ELR (cell line): ENCODE measurements at places on chromosomes 11 and 22.

DNA sequence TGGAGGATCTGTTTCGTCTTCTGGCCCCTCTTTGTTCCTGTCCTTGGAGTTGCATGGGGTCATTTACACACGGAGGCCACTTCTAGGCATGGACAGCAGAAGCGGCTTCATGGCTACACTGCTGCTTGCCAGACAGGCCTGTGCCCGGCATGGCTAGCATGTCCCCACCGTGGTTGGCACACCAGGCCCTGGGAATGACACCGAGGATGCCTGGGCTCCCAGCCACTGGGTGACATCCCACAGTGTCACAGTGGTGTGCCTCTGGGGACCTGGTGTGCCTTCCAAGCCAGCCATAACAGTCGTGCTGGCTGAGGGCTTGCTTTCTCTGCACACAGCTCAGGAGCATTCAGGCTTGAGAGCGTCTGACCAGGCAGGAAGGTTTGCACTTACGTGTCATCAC is 910.1 kb downstream of the TBC1D22A start:
- DNase-seq = no peak

DNA sequence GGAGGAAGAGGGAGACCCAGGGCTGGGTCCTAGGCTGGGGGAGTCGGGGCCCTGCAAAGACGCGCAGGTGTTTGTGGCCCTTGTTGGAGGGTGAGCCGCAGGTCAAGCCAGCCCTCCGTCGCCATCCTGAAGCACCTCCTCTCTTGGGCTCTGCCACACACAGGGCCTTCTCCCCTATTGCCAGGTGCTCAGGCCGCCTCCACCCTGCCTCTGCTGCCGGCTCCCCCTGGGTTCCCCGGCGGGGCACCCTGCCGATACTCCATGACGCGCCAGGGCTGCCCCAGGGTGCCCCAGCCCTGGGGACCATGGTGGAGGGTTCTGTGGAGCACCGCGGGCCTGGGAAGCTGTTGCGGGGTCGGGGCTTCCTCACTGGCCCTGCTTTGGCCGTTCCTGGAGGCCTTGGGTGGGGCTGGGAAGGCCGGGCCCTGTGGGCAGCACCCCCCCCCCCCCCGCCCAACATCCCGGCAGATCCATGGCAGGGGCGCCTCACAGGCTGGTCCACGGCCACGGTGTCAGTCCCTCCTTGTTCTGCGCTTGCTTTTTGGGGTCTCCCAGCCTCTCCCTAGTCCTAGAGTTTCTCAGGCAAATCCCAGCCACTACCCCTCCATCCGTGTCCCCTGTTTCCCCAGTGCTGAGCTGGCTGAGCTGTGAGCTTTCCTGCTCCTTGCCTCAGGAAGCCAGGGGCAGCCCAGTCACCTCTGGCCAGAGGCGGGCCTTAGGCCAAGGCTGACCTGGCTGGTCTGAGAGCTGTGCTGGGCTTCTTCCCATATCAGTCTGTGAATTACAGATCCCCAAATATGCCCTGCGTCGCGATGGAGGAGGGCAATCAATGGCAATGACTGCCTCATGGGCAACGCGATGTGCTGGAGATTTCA is 2.3 kb upstream of the ADORA2A start:
- DNase-seq = no peak

GRCh38 chr11:107041088-107041444 is 22.8 kb upstream of the GUCY1A2 start:
- peak; percentile 88 for DNase-seq

GRCh38 chr11:84564180-84564866 is 1062.8 kb downstream of the DLG2 start:
- peak; percentile 55 for DNase-seq

GRCh38 chr11:134372961-134373360 is 39.1 kb downstream of the B3GAT1 start:
- no peak for DNase-seq

- DNase-seq = no peak
Observed at GRCh38 chr11:114196997-114197703, 99.0 kb upstream of the NNMT start.

DNA sequence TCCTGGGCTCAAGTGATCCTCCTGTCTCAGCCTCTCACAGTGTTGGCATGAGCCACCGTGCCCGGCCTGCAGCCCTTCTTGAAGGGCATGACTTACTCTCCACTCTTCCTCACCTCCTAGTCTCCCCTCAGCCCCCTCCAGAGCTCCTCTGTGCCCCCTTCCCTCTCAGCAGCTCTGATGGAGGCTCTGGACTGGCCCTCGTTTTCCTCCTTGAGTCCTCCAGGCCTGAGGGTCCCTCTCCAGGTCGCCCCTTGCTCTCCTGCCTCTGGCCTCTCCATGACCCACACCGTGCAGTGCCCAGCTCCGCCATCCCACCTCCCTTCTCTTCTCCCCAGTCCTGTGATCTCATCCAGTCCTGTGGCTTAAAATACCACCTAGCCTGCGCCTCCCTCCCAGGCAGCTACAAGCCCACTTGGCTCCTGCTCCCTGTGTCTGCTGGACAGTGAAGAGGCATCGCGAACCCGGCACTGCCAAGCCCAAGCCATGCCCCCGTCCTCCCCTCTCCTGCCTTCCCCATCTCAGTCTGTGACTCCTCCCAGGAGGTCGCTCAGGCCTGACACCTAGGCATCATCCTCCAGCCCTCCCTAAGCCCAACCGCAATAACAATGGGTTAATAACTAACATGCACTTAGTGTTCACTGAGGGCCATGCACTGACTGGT is 11.9 kb downstream of the KCNJ4 start:
- DNase-seq = no peak

- peak; percentile 27 for DNase-seq
Observed at GRCh38 chr11:119149018-119149785, at the start of gene ABCG4. Gene ABCG4 (plus strand): TSS chr11:119149052. CDS start chr11:119149966, 914 bp downstream.

DNA sequence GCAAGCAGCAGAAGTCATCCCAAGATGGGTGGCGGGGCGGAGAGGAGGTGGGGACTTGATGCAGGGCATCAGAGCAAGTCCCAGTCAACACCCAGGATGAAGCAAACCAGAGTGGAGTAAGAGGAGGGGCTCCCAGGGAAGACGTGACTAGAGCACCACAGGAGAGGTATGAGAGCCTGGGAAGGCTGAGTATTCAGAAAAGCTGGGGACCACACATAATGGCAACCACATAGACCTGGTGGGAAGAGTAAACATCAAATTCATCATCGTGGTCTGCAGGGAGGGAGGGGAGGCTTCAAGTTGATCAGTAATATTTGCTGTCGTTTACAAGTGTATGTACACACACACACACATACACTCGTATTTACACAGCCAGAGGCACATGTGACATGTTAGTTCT is 60.7 kb upstream of the CLTCL1 start:
- DNase-seq = no peak

- peak; percentile 40 for DNase-seq
Observed at GRCh38 chr22:35352214-35353111, 28.4 kb upstream of the HMOX1 start.
